ENCODE measurements at places on chromosomes 5 and 9.
A peak's percentile ranks its signal among the peaks of the same experiment; 100 is the strongest.

- DNase-seq, result no peak
Measured at GRCh38 chr9:99576002-99576401, 245.7 kb upstream of the NR4A3 start.

GRCh38 chr5:155313518-155313917, 300.0 kb downstream of the KIF4B start:
- DNase-seq, result no peak

DNA sequence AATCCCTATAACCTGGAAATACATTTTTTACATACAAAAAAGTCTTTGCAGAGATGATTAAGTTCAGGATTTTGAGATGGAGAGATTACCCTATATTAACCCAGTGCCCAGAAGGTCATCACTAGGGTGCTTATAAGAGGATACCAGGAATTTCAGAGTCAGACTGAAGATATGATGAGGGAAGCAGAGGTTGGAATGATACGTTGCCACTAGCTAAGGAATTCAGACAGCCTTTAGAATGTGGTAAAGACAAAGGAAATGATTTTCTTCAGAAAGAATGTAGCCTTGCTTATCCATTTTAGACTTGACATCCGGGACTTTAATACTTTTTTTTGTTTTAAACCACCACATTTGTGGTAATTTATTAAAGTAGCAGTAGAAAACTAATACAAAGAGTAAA, 2176.8 kb upstream of the C9orf72 start:
- no peak for DNase-seq

GRCh38 chr5:2167671-2168070, 284.9 kb upstream of the IRX4 start:
- DNase-seq, result no peak

- no peak for DNase-seq
Measured at GRCh38 chr5:81696418-81697397, 54.2 kb downstream of the SSBP2 start.

DNA sequence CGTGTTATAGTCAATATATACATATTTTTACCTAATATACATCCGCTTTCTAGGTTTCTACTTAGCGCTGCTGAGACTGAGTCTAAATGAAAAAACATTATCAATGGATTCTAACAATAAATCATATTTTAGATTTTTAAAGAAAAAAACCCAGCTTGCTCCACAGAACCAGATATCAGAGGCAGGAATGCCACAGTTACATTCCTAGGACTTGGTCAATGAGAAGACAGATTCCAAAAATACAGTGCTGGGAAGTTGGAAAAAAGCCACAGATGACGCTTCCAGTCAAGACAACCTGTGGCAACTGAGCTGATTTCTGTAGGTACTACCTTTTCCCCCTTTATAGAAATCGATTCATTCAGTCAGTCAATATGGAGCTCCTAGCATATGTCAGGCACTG, 577 bp upstream of the CCDC112 start:
- no peak for DNase-seq

GRCh38 chr5:133947431-133947841, 21.0 kb downstream of the C5orf15 start:
- no peak for DNase-seq

DNA sequence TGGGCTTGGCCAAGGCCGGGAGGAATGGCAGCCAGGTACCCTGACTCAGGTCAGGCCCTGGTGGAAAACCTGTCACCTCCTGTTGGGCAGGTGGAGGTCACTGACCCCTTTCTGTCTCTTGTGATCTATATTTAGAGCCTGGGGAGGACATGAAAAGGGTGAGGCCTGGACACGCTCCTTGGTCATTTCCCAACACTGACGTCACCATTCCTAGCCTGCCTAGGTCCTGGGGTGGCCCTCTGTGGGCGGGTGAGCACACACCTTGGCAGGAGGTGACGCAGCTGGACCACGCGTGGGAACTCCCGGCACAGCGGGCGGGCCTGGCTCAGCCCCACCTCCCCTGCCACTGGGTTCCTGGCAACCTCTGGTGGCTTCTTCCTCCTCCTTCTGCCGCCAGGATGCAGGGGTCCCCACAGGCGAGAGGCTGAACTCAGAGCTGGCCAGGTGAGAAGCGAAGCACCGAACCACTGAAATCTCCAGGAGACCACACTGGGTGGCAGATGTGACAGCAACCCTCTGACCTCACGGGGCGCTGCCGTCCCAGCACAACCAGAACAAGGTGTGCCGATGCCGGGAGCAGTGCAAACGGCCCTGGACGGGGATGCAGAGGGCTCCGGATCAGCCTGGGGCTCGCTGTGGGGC, 6.4 kb upstream of the RALGDS start:
- DNase-seq, result peak; percentile 41

DNA sequence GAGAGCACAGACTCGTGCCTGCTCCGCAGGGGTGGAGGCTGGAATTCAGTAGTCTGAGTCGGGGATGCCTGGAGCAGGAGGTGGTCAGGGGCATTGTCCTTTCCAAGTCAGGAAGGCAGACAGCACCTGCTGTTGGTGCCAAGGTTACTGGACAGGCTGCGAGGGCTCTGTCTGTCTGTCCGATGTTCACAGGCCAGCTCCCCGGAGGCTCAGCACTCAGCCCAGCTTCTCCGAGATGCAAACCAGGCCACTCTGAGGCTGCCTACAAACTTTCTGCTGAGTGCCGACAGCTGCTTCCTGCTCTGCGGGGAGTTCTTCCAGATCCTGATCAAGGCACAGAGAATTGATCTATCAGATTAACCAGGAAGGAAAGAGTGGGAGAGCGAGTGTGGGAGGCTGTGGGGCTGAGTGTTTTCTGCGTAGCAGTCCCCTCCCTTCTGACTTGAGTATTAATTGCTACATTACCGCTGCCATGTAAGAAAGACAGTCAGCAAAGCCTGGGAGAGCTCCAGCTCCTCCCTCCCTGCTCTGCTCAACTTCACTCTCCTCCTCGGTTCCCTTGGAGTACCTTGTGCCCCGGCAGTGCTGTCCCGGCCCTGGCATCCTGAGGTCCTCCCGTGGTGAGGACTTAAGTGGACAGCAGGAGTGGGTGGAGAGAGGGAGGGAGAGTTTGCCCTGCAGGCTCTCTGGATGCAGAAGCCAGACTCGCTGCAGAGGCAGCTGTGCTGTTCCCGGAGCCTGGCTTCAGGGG, 36.0 kb downstream of the KCNMB1 start:
- no peak for DNase-seq

GRCh38 chr9:69001921-69002320, 12.0 kb downstream of the PRKACG start:
- no peak for DNase-seq

GRCh38 chr5:134561871-134562296, 36.4 kb downstream of the JADE2 start:
- no peak for DNase-seq

DNA sequence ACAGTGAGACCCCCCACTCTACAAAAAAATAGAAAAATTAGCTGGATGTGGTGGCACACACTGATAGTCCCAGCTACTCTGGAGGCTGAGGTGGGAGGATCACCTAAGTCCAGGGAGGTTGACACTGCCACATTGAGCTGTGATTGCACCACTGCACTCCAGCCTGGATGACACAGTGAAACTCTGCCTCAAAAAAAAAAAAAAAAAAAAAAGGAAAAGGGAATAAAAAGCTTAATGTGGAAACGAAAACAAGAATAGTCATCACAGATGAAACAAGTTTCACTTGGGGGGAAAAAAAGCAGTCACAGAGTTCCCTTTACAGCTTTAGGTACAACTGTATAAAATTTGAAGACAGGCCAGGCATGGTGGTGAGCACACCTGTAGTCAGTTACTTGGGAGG, 84.2 kb downstream of the FNBP1 start:
- DNase-seq, result no peak

GRCh38 chr5:5739490-5739945, 317.0 kb downstream of the ICE1 start:
- no peak for DNase-seq

GRCh38 chr5:75514323-75514722, 2.6 kb downstream of the POLK start:
- no peak for DNase-seq

- no peak for DNase-seq
Measured at GRCh38 chr5:158852622-158853021, 247.1 kb downstream of the EBF1 start.

DNA sequence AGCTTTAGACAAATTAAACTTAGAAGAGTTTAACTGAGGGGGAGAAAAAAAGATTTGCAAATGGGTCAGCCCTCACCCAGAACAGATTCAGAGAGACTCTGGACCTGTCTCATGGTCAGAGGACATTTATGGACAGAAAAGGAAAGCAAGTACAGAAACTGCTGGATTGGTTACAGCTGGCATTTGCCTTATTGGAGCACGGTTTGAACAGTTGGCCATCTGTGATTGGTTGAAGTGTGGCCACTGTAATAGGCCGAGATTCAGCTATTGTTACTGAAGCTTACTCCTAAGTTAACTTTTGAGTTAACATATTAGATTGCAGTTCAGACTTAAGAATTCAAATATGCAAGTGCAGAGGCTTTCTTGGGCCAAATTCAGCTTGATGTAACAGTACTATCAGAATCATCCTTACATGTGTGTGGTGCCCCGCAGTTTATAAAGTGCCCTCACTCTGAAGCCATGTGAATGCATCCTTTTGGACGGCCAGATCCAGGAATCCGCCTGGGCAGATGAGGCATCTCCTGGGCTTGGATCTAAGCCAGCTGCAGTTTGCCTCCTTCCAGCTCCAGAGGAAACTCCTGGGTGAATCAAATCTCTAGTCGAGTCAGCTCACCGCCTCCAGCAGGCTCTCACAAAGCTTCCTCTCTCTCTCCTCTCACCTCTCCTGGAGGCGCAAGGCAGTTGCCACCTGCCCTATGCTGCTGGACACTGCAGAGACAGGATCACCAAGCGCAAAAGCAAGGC, 165.2 kb downstream of the ADAMTS12 start:
- DNase-seq, result no peak

DNA sequence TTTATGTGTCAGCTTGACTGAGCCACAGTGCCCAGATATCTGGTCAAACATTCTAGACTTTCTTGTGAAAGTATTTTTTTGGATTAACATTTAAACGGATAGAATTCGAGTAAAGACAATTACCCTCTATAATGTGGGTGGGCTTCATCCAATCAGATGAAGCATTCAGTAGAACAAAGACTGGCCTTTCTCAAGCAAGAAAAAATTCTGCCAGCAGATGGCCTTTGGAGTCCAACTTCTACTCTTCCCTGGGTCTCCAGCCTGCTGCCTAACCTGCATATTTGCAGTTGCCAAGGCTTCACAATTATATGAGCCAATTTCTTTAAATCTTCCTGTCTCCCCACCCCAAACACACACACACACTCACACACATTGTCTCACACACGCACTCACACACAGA, 86.4 kb downstream of the MED10 start:
- no peak for DNase-seq

DNA sequence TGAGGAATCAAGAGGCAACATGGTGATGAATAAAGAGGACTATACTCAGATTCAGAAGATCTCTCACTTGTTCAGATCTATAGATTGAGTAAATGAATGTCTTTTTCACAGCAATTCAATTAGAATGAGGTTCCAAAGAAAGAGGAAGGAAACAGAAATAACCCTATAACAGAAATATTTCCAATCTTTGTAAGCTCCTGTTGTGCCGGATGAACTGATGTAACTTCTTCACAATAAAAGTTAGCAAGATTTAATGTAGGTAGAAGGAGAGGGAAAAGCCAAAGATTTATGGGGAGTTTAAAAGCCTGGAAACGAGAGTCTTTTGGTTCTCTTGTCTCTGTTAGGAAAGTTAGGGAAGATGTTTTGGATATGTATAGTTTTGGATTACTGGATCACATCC, 92.1 kb downstream of the PBX3 start:
- no peak for DNase-seq

GRCh38 chr9:68861436-68861835, 152.5 kb downstream of the PRKACG start:
- no peak for DNase-seq

GRCh38 chr5:174567506-174568141, 156.8 kb upstream of the MSX2 start:
- DNase-seq, result no peak

DNA sequence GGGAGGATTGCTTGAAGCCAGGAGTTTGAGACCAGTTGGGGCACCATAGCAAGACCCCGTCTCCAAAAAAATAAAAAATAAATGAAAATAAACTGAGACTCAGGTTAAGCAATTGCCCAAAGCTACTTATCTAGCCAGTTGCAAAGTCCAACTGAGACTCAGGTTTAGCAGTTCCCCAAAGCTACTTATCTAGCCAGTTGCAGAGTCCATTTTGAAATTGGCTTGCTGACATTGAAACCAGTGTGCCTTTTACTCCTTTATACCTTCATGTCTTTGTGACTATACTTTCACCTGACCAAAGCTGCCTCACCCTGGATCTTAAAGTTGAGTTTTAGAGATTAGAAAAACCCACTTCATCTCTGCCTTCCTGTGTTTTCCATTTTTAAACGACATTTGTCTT, 66.5 kb downstream of the GALNT10 start:
- DNase-seq, result no peak

DNA sequence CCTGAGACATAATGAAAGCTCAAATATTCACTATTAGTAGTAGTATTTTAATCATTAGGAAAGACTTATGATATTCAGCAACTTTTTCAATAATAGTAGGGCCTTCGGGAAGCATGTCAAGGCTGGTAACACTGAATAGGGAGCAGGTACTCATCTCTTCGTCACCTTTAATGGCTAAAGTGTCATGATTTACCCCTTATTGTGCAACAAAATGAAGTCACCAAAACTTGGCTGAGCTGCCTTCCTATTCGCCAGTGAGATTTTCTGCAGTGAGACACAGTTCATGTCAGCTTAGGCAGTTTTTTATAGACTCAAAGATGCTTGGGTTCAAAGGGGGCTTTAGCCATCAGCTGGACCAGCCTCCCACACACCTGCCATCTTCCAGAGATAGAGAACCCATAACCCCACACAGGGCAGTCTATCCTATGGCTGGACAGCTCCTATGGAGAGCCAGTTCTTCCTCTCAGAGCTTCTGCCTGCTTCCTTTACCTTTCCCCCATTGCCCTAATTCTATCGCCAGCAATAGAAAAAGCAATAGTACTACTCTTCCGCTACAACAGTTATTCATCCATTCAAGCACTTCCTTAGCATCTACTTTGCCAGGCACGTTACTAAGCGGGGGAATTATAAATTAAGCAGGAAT, 2.3 kb upstream of the CPLX2 start:
- DNase-seq, result no peak

GRCh38 chr5:145587308-145587672, 247.9 kb downstream of the PRELID2 start:
- DNase-seq, result no peak

DNA sequence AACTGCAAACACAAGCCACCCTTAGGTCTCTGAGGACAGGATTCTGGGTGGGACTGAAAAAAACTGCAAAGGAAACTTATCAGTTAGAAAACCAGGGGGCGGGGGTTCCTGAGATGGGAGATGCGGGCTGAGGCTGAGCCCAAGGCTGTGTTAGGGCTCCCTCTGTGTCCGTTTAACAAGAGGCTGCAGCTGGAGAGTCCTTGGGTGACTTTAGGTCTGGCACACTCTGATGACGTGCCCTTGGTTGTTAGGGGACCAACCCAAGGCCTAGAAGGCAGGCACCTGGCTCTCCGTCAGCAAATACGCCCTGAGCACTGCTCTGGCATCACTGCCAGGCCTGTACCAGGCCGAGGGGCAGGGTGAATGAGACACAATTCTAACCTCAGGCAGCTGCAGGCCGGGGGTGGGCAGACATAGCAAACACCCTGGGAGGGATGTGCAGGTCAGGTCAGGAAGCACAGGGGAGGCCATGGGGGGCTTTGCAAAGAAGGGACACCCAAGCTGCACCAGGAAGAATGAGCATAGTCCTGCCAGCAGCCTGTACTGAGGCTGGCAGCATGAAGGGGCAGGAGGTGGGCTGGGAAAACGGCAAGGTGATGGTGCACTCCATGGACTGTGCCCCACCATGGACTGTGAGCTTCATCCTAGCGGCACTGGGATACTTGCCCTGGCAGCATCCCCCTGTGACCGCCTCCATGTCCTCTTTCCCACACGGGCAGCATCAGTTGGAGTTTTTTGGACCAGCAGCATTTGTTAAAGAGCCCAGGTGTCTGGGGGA, 137.9 kb downstream of the GABBR2 start:
- no peak for DNase-seq
